ENCODE measurements at places on chromosomes 2 and 18.

DNA sequence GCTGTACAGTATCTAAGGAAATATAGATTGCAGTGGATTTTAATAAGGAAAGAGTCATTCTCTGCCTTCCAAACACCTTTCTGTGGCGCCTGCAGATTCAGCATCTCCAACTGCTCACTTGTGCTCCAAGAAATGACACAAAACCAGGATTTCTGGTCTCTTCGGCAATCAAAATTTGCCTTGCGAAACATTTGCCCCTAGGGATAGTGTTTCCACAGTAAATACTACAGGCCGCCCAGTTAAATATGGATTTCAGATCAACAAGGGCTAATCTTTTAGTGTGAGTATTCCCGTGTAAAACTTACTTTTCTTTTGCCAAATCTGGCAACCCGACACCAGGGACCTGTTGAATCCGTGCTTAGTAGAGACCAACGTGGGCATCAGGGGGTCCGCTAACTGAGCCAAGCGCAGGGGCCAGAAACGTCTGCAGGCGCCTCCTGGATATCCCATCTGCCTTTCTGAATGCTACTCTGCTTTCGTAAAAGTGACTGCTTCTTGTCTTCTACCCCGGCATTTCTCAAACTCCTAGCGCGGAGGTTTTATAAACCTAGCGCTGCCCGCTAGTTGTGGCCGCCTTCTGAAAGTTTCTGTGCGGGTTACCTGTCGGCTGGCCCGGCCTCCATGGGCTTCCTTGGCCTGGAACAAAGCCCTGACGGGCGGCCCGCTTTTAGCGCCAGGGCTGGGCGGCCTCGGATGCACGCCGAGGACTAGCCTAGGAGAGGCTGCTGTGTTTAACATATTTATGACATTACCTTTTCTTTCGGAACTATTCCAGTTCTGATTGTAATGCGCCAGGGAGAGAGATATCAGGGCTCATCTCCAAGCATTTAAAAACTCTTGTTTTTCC, 2.5 kb downstream of the CYP1B1 start:
- peak; percentile 64 for DNase-seq

DNA sequence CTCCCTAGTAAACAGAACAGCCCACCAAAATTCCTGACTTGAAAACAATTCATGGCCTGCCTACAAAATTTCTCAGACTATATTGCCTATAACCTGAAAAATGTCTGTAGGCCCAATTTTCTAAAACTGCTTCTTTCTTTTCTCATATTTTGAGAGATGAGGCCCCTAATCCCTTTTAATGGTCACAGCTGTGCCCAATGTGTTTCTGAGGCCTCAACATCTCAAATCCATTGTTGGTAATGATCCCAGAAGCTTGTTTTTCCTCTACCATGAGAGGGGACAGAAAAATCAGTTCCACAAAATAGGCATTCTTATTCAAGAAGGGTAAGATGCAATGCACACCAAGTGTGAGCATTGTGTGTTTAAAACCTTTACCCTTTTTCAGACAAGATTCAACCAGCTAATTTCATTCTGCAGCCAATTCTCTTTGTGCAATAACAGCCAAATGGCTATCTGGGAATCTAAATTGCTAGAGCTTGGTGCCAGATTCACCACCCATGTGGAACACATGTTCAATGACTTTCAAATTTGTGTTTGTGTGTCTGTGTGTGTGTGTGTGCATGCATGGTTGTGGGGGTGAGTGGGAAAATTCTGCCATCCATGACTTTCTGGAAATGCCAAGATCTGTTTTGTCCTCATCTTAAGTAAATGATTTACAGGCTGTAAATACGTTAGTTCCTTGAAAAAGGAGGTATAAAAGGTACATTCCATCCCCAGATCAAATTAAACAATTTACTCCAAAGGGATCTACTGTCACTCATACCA, 319.5 kb downstream of the TNS1 start:
- DNase-seq, result no peak

DNA sequence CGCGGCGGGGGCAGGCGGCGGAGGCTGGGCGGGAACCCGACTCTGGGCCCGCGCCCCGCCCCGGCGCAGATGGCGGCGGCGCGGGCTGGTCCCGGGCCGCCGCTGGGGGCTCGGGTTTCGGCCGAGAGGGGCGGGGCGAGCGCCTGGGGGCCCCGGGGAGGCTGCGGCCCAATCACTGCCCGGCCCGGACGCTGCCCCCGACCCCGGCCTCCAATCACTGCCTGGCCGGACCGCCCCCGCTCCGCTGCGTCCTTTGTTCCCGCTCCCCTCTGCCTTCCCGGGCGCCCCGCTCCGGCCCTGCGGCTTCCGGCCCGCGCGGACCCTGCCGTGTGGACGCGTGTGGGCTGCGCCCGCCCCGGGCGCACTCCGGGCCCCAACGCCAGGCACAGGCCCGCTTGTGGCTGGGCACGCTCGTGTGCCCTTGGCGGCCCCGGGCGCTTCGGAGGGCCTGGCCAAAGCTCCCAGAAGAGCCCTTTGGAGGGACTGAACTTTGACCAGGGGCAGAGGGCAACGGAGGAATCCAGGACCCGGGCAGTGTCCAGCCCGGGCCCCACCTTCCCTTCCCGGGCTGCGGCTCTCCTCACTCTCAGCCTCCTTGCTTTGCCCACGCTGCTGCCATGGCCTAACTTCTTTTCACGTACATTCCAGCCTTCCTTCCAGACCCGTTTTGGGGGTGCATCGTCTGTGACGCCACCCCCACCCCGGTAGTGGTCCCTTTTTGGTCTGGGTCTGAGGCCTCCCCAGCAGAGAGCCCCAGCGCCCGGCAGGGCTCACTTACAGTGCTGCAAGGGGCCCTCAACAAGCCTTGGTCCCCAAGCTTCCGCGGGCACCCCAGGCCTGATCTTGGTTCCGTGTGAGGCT, 27.1 kb upstream of the PTMA start:
- DNase-seq, result peak; percentile 88

- no peak for DNase-seq
Observed at GRCh38 chr18:52541056-52541455, 201.1 kb downstream of the DCC start.

GRCh38 chr2:58918141-58918540, 677.0 kb upstream of the FANCL start:
- no peak for DNase-seq

DNA sequence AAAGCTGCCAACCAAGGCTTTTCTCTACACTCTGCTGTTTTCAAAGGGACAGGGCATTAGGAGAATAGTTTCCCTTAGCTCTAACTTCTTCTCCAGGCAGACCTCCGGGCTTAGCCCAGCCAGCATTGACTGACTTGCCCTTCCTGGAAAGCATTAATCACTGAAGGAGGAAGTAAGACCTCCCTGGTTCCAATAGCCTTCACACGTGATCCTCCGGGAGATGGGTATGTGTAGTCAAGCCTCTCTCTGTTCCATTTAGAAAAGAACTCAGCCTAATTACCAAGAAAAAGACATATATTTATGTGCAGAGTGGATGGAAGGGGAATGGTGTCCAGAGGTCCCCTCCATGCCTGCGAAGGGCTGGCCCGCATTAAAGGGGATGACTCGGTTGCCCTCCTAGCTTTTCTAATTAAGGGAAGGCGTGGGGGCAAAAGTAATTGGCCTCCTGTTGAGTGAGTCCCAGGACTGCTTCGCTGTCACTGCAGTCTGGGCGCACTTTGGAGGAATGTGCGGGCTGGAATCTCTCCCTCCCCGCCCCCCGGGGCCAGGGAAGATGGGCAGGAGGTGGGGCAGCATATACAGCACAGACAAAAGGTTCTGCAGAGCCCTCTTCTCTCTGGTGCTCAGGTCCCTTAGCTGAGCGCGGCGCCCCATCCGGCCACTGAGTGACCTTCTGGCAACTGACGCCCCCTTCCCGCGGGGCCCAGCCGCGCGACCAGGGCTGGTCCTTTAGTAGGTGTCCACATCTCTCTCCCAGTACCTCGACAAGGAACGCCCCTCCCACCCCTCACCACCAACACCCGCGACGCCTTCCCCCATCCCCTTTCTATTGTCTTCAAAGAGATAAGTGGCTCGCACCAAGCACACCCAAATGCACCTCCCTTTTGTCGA, 686.0 kb downstream of the NRXN1 start:
- no peak for DNase-seq

DNA sequence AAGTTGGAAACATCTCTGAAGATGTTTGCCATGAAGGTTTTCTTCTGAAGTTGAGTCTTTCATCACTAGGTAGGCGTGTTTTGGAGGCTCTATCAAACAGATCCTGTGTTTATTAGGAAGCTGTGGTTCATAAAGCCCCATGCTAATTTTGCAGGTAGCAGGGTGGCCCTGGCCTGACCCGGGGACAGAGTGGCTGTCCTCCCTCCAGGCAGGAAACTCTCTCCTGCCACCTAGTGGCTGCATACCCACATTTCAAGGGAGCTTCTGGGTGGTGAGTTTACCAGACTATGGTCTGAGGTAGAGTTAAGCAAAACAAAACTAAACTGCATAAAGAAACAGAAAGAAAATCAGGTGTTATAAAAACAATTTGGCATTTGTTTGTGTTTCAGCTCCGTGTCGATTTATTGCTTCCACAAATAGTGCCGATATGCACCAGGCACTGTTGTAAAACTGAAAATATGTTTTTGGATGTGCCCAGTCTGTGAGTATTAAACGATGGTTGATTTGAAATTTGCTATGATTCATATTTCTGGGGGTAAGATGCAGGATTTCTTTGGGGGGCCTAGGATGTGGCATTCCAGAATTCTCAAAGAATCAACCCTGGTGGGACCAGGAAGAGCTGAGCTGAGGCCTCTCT, 26.0 kb upstream of the IL37 start:
- peak; percentile 79 for DNase-seq

DNA sequence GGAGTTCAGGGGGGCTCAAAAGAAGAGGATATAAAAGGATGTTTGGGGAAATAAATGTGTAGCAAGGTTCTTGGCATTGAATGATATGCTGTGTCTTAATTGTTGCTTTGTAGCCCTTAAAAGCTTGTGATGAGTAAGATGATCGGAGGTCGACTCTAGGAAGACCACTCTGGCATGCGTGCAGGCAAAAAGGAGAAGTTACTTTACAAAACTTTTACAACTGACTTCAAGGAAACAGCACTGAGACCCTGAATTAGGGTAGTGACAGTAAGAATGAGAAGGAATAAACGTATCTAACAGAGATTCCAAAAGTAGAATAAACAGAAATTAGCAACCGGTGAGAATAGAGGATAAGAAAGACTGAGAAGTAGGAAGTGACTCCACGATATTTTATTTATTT, 228.7 kb upstream of the TANK start:
- DNase-seq, result peak; percentile 36

DNA sequence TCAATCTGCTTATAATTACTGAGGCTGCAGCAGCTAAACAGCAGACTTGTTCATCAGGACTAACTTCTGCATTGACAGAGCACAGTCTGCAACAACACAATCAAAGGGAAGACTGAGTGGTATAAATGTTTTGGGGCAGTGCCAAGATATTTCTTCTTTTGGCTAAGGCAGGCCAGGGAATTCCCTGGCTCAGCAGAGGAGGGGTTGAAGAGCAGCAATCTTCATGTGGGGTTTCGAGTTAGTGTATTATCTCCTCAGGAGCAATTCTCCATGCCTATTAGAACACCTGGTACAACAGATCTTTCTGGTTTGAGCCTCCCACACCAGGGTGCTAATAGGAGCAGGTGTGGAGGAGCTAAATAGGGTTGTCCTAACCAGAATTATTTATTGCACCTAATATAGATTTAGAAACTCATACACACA, 103.0 kb upstream of the STK17B start:
- peak; percentile 42 for DNase-seq

GRCh38 chr2:11572996-11573395, 39.2 kb downstream of the GREB1 start:
- DNase-seq, result no peak

DNA sequence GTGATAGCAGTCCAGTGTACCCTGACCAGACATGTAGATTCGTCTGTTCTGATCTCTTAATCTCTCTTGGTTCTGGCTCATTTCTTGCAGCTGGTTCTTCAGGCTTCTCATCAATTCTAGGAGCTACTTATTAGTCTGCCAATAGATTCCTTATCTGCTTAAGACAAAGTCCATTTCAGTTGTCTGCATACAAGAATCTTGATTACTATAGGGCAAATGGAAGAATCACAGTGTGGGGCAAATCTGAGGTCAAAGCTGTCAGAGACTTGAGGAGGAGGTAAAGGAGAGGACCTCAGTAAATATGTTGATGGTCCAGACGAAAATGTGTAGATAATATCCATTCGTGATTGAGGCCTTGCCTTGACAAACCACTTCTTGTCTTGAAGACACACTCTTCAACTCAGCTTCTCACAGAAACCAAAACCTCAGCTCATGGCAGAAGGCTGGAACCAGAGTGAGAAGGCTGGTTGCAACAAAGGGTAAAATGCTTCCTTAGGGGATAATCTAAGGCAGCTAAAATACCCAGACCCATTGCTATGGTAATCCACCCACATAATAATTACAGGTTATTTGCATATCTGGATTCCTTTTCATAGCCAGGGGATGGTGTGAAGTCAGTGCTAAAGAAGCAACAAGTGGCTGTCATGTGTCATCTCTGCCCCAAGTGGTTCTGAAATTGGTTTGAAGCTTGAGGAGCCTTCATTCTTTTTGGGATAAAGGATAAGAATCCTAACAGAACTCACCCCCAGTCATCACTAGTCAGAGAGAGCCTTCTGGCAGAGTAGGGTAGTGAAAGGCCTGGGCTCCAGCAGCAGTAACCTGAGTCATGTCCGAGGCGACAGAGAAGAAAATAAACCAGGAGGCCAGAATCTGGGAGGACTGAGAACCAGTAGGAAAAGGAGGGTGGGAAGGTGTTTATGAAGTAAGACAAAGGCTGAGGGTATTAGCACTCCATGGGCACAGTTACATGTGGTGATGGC, 29.2 kb upstream of the PELI1 start:
- DNase-seq, result no peak

GRCh38 chr2:108615480-108616090, 81.3 kb downstream of the LIMS1 start:
- no peak for DNase-seq

GRCh38 chr18:2853173-2853925, 6.5 kb downstream of the EMILIN2 start:
- no peak for DNase-seq

GRCh38 chr18:23244401-23244800, 109.1 kb downstream of the CABLES1 start:
- DNase-seq, result no peak

DNA sequence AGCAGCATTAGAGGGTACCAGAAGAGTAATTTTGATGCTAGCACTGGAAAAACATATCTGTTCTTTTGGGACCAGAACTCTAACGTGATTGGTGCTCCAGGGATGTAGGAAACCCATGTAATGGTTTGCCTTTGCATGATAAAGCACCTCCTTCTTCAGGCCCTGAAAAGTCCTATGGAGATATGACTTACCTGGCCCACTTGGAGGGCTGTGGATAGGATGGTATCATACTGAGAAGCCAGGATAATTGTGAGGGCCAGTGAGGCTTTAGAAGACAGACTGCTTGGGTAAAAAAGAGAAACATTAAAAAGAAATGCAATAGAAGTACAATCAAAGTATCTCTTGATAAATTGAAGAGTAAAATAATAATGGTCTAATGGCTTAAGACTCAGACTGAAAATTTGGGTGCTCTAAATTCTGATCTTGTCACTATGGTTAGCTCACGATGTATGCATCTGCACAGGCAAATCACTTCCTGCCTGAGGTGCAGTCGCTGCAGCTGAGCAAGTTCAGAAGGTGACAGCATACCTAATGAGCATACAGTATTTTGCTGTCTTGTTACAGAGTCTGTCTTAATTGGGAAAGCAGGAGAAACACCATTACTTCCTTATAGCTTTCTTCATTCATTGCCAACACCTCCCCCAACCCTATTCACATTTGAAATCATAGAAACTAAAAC, 371.5 kb downstream of the NUP35 start:
- no peak for DNase-seq

- DNase-seq, result no peak
Observed at GRCh38 chr2:137000811-137001210, 235.5 kb downstream of the THSD7B start.
